ENCODE measurements at places on chromosomes 7 and 10. TPM values are rescaled to one million over a fixed set of nuclear protein-coding genes. Genes with fewer than 3 reads are reported as not detected.

DNA sequence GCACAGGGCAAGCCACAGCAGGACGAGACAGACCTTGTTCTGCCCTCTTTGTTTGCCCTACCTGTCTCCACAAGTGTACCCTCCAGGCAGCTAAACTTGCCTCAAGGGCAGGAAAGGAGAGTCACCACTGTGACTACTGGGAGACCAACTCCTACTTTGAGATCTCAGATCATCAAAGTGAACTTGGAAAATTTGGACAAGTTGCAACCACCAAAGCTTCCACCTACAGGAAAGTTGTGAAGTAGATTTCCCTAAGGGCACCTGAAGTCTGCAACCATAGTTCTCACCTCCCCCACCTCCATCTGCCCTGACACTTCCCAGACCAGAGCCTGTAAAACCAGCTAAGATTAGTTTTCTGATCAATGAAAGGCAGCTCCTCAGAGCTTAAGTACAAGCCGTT lies 2.5 kb upstream of the WDR91 start:
- DNase-seq: no peak

GRCh38 chr7:30846378-30846777 lies 65.3 kb upstream of the AQP1 start:
- no peak for DNase-seq

DNA sequence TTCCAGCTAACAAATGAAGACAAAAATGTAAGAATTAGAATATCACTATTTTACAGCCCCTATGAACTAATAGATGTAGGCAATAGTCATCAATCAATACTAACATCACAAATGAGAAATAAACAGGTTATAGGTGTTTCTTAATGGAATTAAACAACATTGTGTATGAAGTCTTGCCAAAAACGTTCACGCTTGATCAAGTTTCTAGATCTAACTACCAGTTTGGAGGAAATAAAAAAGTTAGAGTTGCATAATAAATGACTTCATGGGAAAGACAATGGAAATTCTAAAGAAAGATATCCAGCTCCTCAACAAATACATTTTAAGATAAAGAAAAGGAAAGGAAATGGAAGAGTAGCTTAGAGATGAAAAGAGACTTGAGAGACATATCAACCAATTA lies 19.7 kb downstream of the TAC1 start:
- no peak for DNase-seq

DNA sequence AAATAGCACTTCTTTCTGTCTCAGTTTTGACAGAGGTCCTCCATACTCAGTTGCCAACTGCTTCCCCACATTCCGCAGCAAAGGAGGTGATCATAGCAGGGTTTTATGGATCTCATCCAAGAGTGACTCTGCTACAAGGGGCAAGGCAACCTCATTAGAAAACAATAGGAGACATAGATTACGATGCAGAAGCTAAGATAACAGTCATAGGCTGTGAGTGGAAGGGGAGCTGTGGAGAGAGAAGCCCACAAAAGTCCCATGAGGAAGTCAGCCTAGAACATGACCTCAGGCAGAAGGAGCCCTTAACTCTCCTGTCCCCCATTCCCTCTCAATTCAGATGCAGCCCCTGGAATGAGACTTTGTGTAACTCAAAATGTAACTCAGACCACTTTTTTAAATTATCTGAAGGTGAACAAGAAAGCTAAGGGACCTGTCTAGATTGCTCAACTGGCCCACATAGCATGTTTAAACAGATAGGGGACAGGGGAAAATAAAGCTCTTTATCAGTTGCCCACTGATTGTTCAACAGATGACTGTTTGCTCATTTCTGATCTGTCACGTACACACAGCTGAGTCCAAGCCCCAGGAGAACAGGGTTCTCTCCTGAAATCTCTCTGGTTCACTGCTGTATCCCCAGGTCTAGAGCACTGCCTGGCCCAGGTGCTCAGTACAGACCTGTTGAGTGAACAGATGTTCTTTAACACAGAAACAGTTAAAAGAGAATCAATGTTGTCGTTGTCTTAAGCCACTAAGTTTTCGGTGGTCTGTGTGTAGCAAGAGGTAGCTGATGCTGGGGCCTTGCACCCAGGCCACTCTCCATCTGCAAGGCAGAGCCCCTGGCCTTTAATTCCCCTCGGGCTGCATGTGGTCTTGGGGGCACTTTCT lies 1.5 kb upstream of the NCOA4 start:
- no peak for DNase-seq

GRCh38 chr7:158614700-158615099 lies 27.1 kb upstream of the PTPRN2 start:
- DNase-seq: no peak

DNA sequence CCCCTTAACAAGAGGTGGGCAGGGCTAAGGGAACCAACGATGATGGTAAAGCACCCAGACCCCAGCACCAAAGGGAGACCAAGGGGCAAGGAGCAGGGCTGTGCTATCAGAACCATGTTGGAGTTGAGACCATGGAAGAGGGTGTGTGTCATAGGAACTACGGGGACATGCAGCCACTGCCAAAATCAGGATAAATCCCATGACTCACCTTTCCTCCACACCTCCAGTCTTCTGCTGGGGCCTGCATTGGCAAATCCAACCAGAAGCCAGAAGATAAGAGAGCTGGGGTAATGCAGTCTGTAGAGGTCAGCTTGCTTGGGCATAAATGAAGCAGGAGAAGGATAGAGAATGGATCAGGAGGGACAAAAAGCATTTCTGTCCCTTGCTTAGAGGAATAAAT lies 42.7 kb upstream of the SMARCD3 start:
- no peak for DNase-seq

DNA sequence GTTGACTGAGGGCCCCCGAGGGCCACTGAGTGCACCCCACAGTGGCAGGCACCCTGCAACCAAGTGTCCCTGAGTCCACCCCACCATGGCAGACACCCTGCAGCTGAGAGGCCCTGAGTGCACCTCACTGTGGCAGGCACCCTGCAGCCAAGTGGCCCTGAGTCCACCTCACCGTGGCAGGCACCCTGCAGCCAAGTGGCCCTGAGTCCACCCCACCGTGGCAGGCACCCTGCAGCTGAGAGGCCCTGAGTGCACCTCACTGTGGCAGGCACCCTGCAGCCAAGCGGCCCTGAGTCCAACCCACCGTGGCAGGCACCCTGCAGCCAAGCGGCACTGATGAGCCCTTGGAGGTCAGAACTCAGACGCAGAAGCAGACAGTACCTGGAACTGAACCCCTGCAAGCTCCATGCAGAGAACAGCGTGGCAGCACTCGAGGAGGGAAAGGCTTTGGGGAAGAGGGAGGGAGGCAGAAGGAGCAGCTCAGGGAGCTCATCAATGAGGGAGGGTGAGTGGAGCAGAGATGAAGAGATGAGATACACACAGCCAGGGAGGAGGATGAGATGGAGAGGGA lies 156.5 kb downstream of the WDR37 start:
- DNase-seq: no peak

DNA sequence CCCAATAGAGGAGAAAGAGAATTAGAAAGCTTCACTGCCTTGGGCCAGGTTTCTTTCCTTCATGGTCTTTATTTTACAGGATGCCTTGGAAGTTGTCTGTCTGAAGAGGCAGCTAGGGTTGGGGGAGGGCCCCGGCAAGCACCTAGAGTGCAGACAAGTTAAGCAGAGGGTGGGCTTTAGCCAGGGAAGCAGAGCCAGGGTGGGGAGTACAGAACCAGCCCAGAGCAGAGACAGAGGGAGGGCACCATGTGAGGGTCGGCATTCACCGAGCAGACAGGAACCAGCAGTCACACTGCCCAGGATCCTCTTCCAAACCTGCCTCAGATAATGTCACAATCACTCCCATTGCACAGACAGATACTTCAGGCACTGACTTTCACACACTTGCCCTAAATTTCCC lies 75.9 kb downstream of the ADARB2 start:
- no peak for DNase-seq

- DNase-seq: no peak
Measured at GRCh38 chr10:125548878-125549277, 134.1 kb downstream of the TEX36 start.

DNA sequence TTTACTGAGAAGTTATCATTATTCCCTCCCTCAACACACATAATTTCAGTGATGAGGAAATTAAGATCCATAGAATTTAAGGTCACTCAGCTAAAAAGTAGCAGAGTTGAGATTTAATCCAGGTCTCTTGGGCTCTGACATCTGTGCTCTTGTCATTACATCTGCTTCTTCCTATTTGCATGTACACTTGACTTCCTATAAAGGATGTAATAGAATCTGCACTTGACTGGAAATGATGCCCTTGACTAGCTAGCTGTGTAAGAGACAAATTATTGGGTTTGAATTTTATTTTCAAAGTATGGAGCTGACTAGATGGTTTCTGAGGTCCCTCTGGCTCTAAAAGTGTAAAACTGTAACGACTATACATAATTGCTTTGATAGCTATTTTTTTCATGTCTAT lies 59.5 kb downstream of the AGK start:
- no peak for DNase-seq

DNA sequence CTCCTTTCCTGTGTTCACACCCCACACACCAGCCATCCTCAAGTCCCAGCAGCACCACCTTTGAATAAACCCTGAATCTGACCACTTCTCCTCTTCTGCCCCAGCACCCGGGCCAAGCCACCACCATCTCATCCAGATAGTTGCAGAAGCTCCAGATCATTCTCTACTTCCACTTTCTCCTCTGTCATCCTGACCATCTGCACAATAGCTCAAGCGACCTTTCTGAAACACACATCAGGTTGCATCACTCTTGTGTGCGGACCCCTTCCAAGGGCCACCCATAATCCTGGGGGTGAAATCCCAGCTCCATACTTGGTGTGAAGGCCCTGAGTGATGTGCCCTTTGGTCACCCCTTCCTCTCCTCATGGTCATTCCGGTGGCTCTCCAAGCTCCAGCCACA lies 187.4 kb upstream of the GALNT17 start:
- no peak for DNase-seq

DNA sequence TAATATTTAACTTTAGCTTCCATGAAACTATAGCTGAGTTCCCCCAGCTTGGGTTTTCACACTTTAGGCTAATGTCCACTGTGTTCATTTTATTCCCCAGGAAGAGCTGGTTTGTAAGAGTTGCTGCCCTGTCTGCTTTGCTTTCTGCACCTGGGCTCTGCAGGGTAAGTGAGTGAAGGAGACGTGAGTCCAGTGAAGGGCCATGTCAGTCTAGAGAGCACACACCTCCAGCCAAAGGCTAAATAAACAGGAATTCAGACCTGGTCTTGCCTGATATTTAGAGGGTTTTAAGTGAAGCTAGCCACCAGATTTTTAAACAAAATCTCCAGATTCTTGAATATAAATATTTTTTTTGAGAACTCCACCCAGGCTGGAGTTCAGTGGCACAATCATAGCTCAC lies 24.5 kb upstream of the FZD1 start:
- DNase-seq: no peak

GRCh38 chr10:20405761-20406160 lies 491.4 kb downstream of the NEBL start:
- DNase-seq: no peak

GRCh38 chr7:55827577-55827976 lies 35.0 kb downstream of the SEPTIN14 start:
- no peak for DNase-seq

DNA sequence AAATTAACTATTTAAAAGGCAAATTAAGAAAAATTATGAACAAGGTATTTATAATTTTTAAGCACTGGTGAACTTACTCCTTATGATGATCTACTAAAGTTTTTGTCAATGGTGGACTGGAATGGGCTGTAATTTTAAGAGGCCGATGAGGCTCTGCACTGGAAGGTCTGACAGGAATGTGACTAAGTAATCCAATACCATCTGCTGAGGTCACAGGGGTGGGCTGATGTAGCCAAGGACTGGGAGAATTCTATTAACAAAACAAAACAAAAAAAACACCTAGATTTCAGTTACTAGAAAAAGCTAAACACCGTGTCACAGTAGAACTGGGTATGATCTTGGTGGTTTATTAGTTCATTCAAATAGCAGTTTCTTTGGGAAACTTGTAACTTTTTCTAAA lies 75.9 kb downstream of the NRBF2 start:
- no peak for DNase-seq

- no peak for DNase-seq
Measured at GRCh38 chr7:42893346-42894240, 18.3 kb downstream of the C7orf25 start.

- DNase-seq: no peak
Measured at GRCh38 chr7:99677648-99678045, 2.1 kb downstream of the CYP3A5 start.

DNA sequence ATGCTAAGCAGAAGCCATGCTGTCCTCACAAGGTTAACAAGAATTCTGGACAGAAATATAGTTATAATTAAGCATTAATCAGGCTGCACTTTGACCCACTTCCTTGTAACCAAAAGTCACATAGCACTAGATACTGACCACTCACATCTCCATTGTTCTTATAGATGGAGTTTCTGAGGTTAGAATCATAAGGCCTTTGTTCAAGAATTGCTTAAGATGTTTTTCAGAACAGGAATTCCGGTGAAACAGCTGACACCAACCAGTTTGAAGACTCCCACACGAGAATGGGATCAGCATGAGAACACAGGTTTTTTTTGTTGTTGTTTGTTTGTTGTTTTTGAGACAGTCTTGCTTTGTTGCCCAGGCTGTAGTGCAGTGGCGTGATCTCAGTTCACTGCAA lies 488.3 kb upstream of the NRP1 start:
- DNase-seq: no peak

DNA sequence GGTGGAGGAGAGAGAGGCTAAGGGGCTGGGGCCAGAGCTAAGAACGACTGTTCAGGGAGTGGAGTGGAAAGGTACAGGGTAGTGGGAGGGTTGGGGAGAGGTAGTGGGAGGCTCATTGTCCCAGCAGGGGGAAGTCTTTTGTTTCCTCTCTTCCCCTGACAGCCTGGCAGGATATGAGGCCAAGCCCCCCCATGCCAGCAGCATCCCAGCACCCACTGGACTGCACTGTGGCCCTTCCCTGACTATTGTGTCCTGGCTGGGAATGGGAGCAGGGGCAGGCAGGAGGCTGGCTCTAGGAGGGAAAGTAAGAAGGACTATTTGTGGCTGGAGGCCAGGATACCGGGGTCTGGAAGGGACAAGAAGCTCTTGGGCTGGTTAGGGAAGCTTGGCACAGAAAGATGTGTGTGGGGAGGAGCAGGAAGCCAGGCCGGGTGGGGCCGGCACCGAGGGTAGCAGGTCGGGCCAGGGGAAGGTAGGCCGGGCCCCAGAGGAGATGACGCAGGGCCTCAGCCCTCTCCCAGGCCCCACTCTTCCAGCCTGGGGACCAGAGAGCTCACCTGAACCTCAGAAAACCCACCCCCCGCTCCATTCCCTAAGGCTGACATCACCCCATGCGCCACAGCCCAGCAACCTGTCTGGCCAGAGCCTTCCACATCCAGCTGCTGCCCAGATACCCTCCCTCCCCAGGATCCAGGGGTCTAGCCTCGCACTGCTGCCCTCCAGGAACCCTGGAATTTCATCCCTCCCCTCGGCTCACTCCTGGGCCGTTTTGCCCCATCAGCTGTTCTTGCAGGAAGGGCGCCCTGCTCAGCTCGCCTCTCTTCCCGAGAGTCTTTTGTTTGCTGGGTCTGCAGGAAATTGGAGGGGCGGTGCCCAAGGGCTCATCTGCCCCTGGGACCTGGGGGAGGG lies 8.8 kb upstream of the EPHB4 start:
- no peak for DNase-seq

The MYL10 gene
- not detected for total RNA-seq

The CYP26C1 gene
- not detected for total RNA-seq

The TAS2R41 gene
- total RNA-seq: not detected

The CADPS2 gene
- total RNA-seq: not detected

The CYP2E1 gene
- 0.43 TPM for total RNA-seq

The STRIP2 gene
- total RNA-seq: 28.3 TPM

The TMEM213 gene
- 1.1 TPM for total RNA-seq

The PRKAR2B gene
- total RNA-seq: 0.35 TPM

The DRGX gene
- total RNA-seq: not detected

All from activated CD4-positive, alpha-beta memory T cell treated with anti-CD3 and anti-CD28 coated beads, Interleukin-2, amount 10 ng/mL, durations not matched to agents 7 days and 5 days (primary cell).